ENCODE measurements at places on chromosomes 11 and 22.
A peak's percentile ranks its signal among the peaks of the same experiment; 100 is the strongest.

- no peak for DNase-seq
Observed at GRCh38 chr11:86718521-86718920, 46.1 kb upstream of the ME3 start.

DNA sequence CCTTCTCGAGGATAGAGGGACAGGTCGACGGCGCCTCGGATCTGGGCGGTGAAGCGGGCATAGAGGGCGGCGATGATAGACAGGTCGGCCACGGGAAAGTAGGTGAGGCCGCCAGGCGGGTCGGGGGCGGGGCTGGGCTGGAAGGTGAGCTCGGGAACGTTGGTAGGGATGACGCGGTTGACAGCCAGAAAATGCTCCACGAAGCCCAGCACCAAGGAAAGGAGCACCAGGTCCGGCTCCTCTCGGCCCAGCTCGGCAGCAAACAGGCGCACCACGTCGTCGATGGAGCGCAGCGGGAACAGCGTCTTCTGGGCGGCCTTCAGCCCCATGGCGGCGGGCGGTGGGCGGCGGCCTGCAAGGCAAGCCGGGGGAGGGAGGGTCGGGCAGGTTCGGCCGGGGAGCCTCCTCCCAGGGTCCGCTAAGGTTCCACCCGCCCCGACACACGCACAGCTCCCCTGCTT lies 540 bp downstream of the MEN1 start:
- DNase-seq: no peak

- DNase-seq: no peak
Observed at GRCh38 chr11:57294225-57295131, 30.3 kb downstream of the TNKS1BP1 start.

DNA sequence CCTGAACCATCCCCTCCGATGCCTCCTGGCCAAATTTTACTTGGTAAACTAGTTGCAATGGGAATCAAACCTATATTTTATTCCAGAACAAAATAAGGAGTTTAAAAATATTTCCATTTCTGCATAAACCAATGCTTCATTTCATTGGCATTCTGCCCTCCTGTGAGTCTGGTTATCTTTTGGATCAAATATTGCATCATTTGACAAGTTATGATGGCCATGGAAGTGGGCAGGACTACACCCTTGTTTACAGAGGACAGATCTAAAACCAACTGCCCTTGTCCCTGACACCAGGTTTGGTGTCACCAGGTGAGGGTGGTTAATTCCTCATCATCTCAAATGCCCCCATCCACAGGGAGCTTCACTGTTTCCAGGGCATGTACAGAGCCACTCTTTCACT lies 28.2 kb upstream of the E2F8 start:
- DNase-seq: no peak

GRCh38 chr11:67253872-67254624 lies 12.2 kb upstream of the GRK2 start:
- DNase-seq: peak; percentile 91

GRCh38 chr22:29695129-29695926 lies 24.5 kb upstream of the CABP7 start:
- no peak for DNase-seq

- peak; percentile 49 for DNase-seq
Observed at GRCh38 chr22:28798810-28799605, 1.4 kb downstream of the XBP1 start.

GRCh38 chr11:35814081-35814695 lies 129.7 kb upstream of the LDLRAD3 start:
- DNase-seq: no peak

GRCh38 chr11:12680246-12680939 lies 6.2 kb downstream of the TEAD1 start:
- DNase-seq: peak; percentile 91

DNA sequence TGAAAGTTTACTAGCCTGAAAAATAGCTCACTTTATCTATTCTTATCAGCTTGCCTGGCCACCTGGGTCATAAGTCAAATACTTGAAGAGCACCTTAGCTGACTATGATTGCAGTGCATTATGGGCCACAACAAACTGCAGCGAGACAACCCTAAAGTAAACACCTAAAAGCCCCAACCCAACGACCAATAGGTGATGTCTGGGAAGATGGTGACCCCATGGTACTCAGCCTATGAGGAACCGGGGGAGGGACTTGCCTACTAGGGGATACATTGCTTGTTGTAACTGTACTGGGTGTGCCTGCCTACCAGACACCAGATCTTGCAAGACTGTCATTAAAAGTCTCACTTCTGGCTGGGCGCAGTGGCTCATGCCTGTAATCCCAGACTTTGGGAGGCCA lies 35.6 kb upstream of the APOBEC3A start:
- no peak for DNase-seq

DNA sequence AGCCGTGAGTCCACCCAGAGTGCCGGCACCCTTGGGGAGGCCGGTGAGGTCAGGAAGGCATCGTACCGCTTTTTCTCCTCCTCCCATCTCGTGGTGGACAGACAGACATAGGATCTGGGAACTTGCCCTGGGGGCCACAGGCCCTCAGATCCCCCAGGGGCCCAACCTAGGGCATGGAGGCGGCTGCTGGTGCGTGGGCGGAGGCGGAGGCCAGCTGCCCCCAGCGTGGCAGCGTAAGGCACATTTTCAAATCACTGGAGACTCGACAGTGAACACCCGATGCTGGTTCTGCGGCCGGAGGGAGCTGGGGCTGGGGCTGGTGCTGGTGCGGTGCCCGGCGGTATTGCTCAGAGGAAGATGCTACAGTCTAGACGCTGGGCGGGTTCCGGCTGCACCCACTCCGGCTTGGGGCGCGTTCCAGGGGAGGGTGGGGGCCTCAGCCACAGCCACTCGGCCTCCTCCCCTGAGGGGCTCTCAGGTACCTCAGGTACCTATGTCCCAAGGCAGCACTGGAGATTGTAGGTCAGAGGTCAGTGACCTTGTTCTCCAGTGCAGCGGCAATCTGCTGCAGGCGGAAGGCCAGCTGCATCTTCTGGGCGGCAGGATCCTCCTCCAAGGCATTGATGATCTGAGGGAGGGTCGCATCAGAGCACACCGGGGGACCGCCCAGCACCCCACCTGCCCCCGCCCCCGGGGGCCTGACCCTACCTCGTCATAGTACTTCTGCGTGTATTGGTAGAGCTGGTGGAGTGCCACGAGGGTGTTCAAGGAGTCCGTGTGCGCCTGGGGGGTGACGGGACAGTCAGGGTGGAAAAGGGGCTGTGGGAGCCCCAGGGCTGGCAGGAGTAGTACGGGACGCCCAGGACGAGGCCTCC lies 5.2 kb upstream of the MAPK11 start:
- no peak for DNase-seq

DNA sequence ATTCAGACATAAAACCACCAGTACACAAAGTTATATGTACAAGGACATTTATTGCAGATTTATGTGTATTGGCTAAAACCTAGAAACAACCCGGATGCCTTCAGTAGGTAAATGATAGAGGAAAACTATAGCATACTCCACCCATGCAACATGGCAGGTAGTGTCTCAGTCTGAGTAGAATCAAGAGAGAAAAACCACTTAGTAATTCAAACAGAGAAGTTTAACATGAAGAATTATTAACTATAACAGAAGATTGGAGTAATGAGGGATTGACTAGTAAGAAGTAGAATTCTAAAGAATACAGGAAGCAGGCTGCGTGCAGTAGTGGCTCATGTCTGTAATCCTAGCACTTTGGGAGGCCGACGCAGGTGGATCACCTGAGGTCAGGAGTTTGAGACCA lies 16.2 kb upstream of the SPTY2D1 start:
- no peak for DNase-seq
